Activated gamma-delta T cell treated with anti-CD3 and anti-CD28 coated beads, Interleukin-2, amount 50 U/mL, for 16 hours (primary cell): ENCODE measurements at places on chromosomes 2 and 18.

DNA sequence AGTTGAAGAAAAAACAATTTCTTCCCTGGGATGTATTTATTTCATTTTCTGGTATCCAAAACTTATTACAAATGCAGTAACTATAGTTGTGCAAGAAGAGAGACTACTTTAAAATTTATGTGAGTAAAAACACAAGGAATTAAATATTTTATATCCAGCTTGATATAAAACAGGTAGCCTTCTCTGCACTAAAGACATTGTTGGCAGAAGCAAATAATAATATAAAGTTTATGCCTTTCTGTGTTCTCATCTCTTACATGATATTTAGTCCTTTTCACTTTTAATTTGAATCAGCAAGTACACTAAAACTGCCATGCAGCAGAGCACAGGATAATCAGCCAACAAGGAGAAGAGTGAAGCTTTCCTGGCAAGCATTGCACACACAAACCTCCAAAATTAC is 352.7 kb downstream of the ARL6IP6 start:
- DNase-seq = no peak

- DNase-seq = no peak
Measured at GRCh38 chr2:43270930-43271615, 44.7 kb upstream of the ZFP36L2 start.

DNA sequence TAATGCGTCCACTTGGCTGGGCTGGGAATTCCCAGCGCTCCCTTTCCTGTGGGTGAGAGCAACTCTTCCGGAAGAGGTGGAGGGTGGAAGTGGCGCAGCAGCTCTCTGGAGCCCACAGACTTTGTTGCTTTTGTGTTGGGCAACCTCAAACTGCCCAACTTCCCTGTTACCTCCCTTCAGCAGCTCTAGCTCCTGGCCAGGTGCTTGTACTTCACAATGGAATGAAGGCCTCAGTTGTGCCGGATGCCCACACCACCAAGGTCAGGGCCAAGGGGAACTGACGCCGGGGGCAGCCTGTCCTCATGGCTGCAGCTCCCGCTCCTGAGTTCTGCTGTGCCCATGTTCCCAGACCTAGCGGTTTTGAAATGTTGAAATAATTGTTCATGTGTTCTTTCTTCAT is 322.9 kb downstream of the GALR1 start:
- DNase-seq = no peak

- no peak for DNase-seq
Measured at GRCh38 chr2:150627526-150627925, 140.1 kb upstream of the RND3 start.

DNA sequence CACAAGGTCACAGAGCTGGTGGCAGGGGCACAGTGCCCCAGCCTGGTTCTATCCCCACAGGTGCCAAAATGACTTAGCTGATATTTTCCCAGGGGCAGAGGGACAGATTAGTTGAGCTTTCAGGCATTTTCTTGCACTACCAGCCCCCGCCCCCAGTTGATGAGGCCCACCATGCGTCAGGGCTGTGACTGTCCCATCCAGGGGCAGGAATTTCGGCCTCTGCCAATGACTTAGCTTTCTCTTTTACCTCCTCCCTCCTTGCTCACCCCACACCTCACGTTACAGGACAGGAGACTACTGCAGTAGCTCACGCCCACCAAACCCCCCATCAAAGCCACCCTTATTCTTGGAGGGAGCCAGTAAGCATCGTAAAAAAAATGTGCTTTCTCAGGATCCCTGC is 31.5 kb downstream of the MRO start:
- DNase-seq = no peak

DNA sequence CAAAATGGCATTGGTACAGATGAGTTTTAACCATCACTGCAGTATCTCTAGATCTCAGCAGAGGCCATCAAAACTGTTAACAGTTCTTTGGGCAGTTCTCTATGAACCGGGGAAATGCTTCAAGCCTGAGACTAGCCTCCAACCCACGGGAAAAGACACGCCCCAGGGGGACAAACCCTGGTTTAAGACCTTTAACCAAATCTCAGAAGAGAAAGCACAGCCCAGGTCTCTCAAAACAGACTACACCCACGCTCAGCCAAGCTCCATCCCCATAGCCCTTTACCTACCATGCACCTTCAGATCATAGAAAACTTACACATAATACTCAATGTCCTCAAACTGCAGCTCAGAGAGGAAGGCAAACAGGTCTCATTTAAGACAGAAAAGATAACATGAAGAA is 78.3 kb downstream of the TMEM163 start:
- DNase-seq = no peak

- no peak for DNase-seq
Measured at GRCh38 chr2:48435909-48436308, 94.0 kb upstream of the STON1 start.

- DNase-seq = no peak
Measured at GRCh38 chr2:22517141-22517540, 867.8 kb upstream of the KLHL29 start.

DNA sequence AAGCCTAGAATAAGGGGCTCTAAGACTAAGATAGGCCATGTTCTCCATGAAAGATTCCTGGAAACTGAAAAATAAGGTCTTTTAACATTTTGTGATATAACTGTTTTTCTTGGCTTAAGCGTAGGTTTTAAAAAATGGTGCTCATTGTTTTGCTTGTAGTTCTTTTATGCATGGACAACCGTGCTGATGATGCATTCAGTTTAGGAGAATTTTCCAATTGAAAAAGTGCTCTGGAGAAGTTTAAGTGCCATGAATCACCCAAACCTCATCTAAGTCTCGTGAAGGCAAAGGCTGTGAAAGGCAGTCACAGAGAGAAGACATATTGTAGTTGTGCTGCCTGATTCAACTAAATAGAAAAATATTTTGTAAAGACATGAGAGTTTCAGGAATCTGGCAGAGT is 111.8 kb upstream of the GAREM1 start:
- no peak for DNase-seq
